ENCODE measurements at places on chromosomes 2 and 18.

GRCh38 chr18:32441533-32441932, 29.1 kb downstream of the GAREM1 start:
- DNase-seq: no peak

GRCh38 chr2:8922431-8922830, 81.1 kb downstream of the MBOAT2 start:
- DNase-seq: no peak

GRCh38 chr2:142176941-142177340, 46.1 kb upstream of the LRP1B start:
- DNase-seq: no peak

DNA sequence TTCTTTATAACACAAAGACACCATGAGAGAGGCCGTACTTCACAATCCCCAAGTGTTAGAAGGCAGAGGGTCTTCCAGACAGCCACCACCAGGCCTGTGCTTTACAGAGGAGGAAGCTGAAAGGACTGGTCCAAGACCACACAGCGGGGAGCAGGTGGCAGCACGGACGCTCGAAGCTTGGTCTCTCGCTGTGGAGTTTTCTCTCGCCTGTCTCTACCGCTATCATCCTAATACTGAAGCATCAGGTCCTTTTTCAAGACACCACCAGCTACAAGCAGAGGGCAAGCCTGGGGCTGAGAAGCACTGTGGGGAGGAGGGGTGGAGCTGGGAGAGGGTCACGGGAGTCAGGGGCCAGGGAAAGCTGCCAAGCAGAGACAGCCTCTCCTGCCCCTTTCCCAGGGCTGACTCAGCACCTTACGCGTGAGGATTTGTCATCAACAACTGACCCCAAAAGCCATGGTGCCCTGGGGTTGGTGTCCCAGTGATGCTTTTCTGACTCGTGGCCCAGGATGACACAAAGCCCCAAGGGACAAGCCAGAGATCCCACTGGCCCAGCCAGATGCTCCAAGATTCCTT, 31.9 kb upstream of the FOSL2 start:
- no peak for DNase-seq

- no peak for DNase-seq
Observed at GRCh38 chr2:217479566-217479965, 523.2 kb downstream of the TNS1 start.

GRCh38 chr2:234690569-234691213, 193.8 kb upstream of the ARL4C start:
- DNase-seq: no peak

GRCh38 chr18:34978953-34979608, 62.1 kb upstream of the MAPRE2 start:
- peak; percentile 80 for DNase-seq

- DNase-seq: peak; percentile 48
Observed at GRCh38 chr2:226903179-226903578, 67.3 kb downstream of the RHBDD1 start.

DNA sequence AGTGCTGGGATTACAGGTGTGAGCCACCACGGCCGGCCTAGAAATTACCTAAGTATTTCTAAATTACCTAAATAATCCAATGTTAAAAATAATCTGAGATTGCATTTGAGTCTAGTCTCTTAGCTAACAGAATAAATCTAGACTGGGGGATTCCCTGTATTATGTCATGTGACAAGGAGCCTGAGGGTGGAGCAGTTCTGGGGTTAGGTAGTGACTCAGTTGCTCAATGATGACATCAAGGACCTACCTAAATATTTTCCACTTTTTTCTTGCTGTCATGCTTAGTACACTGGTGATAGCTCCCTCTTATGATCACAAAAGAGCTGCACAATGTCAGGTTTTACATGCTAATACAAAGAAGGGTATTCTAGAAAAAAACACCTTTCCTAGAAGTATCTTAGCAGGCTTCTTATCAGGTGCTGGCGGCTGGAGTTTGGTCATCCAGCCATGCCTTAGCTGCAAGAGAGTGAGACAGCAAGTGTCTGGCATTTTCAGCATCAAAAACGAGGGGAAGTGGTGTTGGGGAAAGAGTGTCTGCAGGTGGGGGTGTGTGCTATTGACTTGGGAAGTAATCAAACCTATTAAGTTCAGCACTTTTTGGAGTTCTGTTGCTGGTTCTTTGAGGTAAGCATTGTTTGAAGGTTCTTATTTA, 17.5 kb upstream of the CEP192 start:
- no peak for DNase-seq

DNA sequence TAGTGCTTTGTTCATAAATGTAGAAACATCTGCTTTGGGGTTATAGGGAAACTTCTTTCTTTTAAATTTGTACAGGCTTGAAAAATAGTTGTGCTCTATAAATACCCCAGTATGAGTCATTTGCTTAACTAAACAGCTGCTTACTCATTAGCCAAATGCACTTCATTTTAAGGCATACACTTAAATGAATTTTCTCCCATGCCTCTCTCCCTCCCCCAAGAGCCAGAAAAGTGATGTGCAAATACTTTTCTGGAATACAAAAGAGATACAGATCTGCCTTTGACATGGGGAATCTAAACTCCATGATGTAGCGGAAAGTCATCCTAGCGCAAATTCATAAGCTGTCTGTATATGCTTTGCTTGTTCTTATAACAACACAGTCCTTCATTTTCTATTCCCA, 469.4 kb downstream of the DLGAP1 start:
- peak; percentile 64 for DNase-seq

- peak; percentile 4 for DNase-seq
Observed at GRCh38 chr2:16908656-16909055, 243.0 kb upstream of the CYRIA start.

DNA sequence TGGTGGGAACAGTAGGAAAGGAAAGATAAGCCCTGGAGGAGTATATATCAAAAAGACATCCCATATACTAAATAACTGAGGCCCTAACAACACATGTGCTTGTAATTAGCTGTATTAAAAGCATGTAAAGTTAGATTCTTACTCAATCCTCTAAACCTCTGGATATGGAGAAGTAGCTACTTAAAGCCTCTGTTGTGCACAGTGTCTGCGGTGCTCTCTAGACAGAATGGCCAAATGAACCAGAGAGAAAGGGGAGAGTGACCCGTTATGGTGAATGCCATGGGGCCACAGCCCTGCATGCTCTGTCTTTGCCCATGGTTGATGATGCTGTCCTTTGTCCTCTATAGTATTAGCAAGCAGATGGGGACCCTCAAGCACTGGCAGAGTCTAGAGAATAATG, 104.4 kb upstream of the SLC8A1 start:
- DNase-seq: peak; percentile 26

DNA sequence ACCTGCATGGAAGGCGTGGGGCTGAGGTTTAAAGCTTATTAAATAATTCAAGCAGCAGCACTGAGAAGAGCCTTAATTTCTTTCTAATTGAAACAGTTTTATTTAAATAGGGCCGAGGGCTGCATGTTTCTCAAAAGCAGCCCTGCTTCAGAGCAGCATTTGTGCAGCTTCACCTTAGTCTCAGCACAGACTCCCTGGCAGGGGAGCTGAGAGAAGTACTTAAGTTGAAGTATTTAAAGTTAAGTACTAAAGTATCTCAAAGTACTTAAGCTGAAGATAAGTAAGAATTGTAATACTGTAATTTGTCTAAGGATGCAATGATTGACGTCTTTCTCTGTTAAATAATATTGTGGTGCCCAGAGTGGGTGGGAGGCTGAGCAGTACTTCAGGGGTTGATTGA, 31.4 kb downstream of the IMPA2 start:
- no peak for DNase-seq

DNA sequence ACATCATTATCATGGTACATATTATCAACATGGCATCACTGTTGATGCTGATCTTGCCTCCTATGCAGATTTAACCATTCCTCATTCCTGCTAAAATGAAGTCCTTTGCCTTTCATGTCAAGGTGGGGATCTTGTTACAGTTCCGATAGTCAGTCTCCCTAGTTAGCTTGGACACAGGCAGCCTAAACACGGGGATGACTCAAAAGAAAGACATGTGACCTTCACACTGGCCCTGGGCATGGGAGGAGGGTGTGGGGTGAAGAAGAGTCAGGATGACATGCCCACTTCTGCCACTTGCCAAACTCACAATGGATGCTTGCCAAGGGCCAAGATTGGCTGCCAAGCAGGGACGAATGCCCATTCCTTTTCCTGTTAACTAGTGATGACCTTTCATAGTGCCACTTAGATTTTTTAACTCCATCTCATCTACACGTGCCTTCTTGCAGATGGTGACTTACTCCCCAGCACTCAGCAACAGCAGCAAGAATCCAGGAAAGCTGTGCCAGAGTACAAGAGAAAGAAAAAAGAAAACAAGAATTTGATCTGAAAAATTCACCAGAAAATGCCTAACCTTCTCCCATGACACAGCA, 13.9 kb upstream of the SLC1A4 start:
- DNase-seq: no peak

DNA sequence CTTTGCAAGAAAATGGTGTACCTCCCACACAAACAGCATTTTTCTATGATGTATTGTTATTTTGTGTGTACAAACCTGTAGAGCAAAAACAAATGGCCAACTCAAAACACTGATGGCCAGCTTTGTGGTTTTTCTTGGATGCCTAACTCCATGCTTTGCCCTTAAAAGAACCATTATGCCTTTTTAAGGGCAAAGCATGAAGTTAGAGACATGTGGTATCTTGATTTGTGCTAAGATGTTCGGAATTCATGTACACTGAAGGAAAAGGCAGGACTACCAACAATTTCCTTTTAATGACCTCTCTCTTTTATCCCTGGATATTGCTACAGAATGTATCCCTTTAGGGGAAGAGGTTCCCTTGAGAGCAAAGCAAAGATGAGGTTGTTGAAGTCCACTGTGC, 273.6 kb downstream of the SCG2 start:
- no peak for DNase-seq

- DNase-seq: no peak
Observed at GRCh38 chr2:223625652-223626051, 23.5 kb upstream of the SCG2 start.

DNA sequence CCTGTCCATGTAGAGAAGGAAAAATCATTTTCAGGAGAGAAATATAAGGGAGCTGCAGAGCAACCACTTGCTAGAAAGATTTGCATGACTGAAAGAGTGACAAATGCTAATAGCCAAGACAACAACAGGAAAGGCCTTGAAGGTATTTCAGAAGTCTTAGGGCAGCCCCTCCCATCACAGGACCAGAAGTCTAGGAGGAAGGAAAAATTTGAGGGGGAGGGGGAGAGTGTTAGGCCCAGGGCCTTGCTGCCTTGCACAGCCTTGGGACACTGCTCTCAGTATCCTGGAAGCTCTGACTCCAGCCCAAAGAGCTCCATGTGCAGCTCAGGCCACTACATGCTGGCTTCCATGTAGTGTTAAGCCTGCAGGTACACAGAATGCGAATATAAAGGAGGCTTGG, 266.9 kb downstream of the GLI2 start:
- no peak for DNase-seq

- no peak for DNase-seq
Observed at GRCh38 chr2:72914206-72914559, 3.1 kb upstream of the EMX1 start.

GRCh38 chr2:74461187-74462053, 3.2 kb downstream of the WBP1 start:
- DNase-seq: no peak

GRCh38 chr2:54598347-54599325, 124.8 kb upstream of the EML6 start:
- no peak for DNase-seq

GRCh38 chr2:24018241-24018640, 8.4 kb downstream of the MFSD2B start:
- no peak for DNase-seq

DNA sequence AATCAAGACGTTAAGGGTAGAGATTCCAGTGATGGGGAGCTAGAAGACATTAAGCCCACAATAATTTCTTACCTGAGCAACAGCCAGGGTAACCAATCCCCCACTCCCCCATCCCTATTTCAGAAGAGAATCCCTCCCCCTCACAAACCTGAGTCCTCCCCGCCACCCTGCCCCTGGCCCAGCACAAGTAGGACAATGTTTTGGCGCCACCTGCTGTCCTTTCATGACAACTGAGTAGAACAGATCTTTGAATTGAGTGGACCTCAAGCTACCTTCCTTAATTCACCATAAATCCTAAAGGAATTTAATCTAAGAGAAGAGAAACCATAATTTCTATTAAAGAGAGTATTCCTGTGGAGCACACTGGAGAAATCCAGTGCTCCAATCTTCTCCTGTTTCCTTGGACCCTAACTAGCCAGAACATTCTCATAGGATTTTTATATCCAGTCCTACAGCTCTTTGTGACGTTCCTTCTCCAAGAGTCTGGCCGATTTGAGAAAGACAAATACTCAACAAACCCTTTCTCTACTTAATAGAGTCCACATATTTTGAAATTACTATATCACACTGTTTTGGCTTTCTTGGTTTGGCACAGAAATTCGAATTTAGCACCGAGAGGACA, 41.1 kb downstream of the NHEJ1 start:
- DNase-seq: no peak

DNA sequence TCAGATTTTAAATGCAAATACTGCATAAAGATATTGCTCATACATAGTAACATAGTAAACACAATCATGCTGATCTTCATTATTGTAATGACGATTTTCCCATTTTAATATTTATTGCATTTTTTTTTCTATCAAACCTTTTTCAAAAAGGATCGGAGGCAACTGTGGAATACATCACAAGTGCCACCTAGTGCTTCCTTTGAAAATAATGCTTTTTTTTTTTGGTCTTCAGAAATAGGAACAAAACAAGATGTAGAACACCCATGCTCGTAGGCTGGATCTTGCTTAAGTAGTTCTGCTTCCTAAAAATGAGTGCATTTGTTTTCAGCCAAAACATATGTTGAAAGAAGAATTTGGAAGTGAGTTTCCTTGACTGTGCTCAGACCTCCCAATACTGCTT, 35.7 kb upstream of the GPR155 start:
- DNase-seq: no peak

GRCh38 chr2:88733155-88733902, 41.9 kb downstream of the RPIA start:
- DNase-seq: no peak

GRCh38 chr2:222656526-222657446, 894 bp upstream of the FARSB start:
- DNase-seq: no peak

- no peak for DNase-seq
Observed at GRCh38 chr2:205270689-205271088, 411.6 kb upstream of the NRP2 start.

GRCh38 chr2:149310349-149310748, 20.0 kb upstream of the LYPD6 start:
- no peak for DNase-seq

DNA sequence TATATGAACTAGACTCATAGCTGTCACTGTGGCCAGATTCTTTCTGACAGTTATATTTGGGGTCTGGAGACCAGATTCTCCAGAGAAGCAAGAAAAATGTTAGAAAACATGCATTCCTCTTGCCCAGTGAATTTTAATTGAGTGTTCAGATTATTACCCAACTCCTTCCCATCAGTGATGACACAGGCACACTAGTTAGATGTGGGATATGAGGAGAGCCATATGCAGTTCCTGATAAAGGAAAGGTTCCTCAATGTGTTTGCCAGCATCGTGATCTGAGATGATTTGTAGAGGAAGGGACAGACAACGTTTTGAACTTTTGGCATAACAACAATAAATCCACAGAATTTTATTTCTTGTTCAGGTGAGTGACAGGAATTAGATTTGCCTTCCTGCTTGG, 308.6 kb downstream of the PIEZO2 start:
- DNase-seq: peak; percentile 60

Data from fibroblast of skin of left quadriceps (primary cell).